ENCODE measurements at places on chromosomes 12 and 14.

- DNase-seq: peak; percentile 37
Measured at GRCh38 chr12:26750531-26751175, 82.3 kb downstream of the ITPR2 start.

GRCh38 chr12:14369311-14369710 is 3.8 kb downstream of the ATF7IP start:
- peak; percentile 30 for DNase-seq

GRCh38 chr14:48027115-48027514 is 351.7 kb upstream of the MDGA2 start:
- no peak for DNase-seq

DNA sequence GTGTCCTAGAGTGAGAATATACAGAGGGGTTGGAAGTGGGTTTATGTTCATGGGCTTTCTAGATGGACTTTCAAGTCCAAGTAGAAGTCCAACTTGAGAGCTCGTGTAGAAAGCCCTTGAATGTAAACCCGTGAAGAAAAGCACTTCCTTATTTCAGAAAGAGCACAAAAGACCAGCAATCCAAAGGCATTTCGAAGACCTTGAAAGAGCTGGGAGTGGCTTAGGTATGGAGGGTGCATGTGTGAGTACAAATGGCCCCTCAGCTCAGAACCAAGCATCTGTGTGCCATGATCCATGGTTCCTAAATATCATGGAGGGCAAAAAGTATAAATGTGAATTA is 160.7 kb downstream of the ETV6 start:
- no peak for DNase-seq

DNA sequence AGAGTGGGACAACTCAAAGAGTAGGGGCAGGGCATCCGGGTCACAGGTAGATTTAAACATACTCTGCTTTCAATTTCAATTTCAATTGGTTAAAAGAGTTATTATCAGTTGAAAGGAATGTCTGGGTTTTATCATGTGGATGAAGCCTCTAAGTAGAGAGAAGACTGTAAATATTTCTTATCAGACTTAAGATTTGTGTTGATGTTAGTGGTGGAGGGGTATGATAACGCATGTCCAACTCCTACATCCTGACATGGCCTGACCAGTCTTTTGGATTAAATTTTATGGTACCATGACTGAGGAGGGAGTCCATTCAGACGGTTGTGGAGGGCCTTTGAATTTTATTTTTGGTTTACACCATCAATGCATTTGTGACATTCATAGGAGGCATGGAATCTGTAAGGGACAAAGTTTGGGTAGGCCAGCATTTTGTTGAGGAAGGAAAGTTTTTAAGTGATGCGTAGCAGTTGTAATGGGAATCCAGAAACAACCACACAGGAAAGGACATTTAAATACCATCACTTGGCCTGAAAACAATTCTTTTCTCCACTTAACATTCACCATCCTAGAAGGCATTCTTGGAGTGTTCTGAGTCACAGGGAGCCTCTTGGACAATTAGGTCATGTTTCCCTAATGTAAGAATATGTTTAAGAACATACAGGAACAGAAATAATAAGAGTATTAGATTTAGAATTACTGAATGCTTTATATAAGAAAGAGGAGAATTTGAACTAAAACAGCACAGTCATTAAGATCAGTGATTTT is 371.9 kb downstream of the ATP23 start:
- DNase-seq: no peak

GRCh38 chr14:31232081-31232480 is 24.5 kb upstream of the HECTD1 start:
- no peak for DNase-seq

- DNase-seq: peak; percentile 80
Measured at GRCh38 chr14:23478109-23478759, 8.7 kb downstream of the NGDN start.

- DNase-seq: no peak
Measured at GRCh38 chr12:116433249-116433648, 125.9 kb upstream of the MAP1LC3B2 start.

DNA sequence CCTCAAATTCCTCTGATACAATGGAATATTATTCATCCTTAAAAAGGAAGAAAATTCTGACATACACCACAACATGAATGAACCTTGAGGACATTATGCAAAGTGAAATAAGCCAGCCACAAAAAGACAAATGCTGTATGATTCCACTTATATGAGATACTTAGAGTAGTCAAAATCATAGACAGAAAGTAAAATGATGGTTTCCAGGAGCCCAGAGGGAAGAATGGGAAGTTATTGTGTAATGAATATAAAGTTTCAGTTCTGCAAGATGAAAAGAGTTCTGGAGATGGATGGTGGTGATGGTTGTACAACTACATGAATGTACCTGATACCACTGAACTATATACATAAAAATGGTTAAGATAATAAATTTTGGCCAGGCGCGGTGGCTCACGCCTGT is 18.3 kb downstream of the VWF start:
- no peak for DNase-seq

DNA sequence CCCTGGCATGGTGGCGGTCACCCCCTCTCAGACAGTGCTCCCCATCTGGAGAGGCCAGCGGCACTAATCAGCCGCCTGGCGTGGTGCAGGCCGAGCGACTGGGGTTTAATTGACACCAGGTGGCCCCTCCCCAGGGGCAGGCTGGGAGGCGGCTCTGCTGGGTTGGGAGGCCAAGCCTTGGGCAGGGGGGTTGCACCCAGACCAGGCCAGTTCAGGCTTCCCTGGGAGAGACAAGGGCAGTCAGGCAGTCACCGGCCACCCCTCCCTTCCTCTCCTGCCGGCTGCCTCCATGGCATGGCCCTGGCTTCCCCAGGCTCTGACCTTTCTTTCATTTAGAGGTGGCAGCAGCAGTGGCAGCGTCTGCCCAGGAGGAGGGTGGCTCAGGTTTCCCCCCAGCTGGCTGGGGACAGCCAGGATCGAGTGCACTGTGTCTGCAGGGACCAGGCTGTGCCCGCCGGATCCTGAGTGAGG is 78.1 kb upstream of the NOS1 start:
- DNase-seq: no peak

DNA sequence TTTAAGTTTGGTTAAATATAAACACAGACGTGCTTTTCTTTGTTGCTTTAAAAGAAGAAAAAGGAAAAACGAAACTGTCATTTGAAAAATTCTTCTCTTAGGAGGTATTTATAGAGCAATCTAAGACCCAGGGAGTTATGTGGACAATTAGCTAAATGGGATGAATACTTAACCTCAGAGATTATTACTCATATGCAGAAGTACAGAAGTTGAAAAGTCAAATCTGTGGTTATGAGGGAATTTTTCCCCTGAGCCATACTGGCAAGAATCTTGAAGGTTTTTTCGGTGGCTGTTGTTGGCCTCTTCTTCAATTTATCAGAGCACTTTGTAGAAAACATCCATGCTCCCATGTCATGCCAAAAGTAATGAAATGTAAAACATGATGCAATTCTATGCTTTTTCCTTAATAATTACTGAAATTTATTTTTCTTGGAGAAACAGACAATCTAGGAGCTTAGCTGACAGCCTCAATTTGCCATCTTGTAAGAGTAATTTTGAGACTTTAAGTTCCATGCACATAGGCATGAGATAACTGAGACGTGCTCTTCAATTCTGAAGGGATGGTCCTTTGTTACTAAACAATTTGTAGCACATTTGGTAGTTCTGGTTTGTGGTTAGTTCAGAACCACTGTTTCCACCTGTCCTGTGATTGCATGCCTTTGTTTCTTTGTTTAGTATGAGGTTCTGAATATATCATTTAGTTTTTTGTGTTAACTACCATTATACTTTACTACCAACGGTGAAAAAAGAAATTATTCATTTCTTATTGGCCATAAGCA is 126.6 kb downstream of the BCAT1 start:
- DNase-seq: no peak

DNA sequence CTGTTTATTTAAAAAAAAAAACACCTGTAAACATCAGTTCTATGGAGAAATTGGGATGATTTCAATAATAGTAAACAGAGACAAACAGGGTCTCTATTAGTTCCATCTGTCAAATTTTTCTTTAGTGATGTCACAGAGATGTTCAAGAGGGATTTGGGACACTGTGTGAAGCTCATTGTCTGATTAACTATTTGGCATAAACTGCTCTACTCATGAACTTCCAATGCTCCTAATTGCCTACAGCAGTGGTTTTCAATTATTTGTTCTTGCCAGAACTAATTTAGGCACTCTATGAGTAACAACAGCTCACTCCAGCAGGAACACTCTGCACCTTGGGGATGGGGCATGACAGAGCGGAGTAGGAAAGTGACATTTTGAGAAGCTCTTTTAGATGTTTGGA is 250.1 kb upstream of the PRKD1 start:
- DNase-seq: no peak

- no peak for DNase-seq
Measured at GRCh38 chr12:104570174-104570907, 113.6 kb downstream of the CHST11 start.

- no peak for DNase-seq
Measured at GRCh38 chr12:93824514-93825500, 147.6 kb downstream of the CRADD start.

DNA sequence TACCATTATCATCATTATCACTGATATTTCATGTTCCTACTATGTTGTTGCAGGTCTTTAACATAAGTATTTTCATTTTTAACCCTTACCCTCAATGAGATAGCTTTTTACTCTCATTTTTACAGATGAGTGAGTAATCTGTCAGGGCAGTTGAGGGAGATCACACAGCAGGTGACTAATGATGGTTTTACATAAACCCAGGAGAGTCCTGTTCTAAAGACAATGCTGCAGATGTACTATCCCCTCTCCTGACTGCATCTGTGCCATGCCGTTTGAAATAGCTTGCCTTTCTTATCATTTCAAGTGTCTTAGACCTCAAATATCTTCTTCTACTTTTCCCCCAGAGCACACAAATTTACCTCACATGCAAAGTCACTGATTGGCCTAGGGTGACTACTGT is 1552.1 kb upstream of the SEL1L start:
- no peak for DNase-seq

- DNase-seq: no peak
Measured at GRCh38 chr12:111435661-111436201, 30.0 kb downstream of the SH2B3 start.

GRCh38 chr12:16168078-16168477 is 109.4 kb downstream of the SLC15A5 start:
- DNase-seq: no peak

- DNase-seq: no peak
Measured at GRCh38 chr14:21880918-21881317, 207.3 kb upstream of the OR4E1 start.

- no peak for DNase-seq
Measured at GRCh38 chr12:106150555-106150954, 11.8 kb upstream of the NUAK1 start.

GRCh38 chr12:107331912-107332311 is 238.6 kb upstream of the CRY1 start:
- no peak for DNase-seq

GRCh38 chr14:93083917-93084316 is 31.8 kb downstream of the ITPK1 start:
- DNase-seq: no peak

DNA sequence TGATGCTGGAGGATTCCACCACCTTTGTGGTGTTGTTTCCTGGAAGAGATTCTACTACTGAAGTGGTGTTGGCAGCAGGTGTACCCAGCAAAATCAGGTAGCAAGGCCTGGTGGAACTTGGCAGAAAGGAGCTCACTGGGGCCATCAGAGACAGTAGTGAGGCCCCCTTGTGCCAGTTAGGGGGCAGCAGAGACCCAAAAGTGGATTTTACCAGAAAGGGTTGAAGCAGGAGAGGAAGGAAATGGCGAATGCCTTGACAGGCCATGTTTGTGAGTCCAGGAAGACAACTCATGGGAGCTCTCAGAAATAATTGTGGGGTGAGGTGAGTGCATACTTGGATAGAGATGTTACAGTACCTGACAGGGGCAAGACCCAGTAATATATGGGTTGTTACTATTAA is 137.7 kb upstream of the FGD4 start:
- DNase-seq: peak; percentile 46

GRCh38 chr12:113030875-113031525 is 25.5 kb upstream of the DTX1 start:
- DNase-seq: peak; percentile 14

DNA sequence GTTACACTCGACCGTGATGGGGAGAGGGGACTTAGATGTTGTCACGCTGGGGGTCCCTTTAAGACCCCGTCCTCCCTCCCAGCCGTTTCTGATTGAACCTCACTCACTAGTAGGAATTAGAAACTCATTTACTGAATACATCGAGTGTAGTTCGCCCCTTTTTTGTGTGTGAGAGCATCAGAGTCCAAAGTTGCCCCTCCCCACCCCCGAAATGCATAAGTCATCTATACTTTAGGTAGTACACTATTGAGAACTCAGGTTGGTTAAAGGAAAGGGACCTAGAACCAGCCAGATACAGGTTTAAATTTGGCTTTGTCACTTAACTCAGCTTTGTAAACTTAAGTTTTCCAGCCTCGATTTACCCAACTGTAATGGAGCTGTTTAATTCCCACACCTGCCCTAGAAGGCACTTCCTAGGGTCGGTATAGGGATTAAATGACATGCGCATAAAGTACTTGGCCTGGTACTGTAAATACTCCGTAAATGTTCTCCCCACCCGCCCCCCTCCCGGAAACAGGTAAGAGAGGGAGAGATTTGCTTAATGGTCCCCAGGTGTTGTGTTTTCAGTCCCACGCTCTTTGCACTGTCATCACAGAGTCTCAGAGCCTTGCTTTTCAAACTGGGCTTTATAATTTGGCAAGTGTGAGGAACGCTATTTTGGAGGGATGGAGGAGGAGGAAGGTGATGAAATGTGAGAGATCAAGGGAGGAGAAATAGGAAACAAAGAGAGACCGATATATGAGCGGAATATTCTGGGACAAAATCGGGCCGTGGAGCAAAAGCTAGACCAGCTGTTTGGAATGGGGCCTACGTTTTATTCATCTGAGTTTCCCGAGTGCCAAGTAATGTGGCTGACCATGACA is 897 bp downstream of the SUDS3 start:
- peak; percentile 29 for DNase-seq

GRCh38 chr14:101402936-101403660 is 158.2 kb upstream of the DIO3 start:
- DNase-seq: no peak

- no peak for DNase-seq
Measured at GRCh38 chr14:54603362-54603761, 36.4 kb downstream of the SAMD4A start.

GRCh38 chr12:13088496-13088895 is 15.0 kb downstream of the GSG1 start:
- DNase-seq: no peak

- no peak for DNase-seq
Measured at GRCh38 chr12:19312637-19313036, 126.7 kb upstream of the AEBP2 start.

GRCh38 chr12:16946704-16947103 is 340.7 kb upstream of the LMO3 start:
- no peak for DNase-seq

- DNase-seq: peak; percentile 61
Measured at GRCh38 chr12:6792522-6793201, 3.3 kb downstream of the CD4 start.

GRCh38 chr14:30822080-30822571 is 52.2 kb upstream of the COCH start:
- DNase-seq: no peak

- no peak for DNase-seq
Measured at GRCh38 chr14:91374287-91374878, 43.2 kb downstream of the CCDC88C start.

- no peak for DNase-seq
Measured at GRCh38 chr14:55819610-55820304, 239.8 kb downstream of the KTN1 start.
